NCI-H2081 (cell line): ENCODE measurements at places on chromosomes 5 and 9.

DNA sequence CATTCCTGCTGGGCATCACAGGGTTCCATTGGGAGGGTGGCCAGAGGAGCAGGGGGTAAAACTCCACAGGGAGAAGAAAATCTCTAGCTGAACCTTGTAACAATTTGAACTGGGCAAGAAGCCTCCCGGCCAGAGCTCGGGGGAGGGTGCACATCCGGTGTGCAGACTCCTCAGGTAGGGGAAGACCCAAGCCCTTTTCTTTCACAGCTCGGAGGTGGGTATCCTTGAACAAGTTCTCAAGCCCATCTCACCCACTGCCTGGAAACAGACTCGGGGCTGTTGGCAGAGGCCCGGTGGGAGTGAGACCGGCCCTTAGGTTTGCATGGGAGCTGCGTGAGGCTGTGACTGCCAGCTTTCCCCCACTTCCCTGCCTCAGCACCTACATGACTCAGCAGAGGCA lies 111.5 kb upstream of the IL7R start:
- no peak for DNase-seq

GRCh38 chr9:15286161-15286821 lies 20.7 kb downstream of the TTC39B start:
- DNase-seq: no peak

DNA sequence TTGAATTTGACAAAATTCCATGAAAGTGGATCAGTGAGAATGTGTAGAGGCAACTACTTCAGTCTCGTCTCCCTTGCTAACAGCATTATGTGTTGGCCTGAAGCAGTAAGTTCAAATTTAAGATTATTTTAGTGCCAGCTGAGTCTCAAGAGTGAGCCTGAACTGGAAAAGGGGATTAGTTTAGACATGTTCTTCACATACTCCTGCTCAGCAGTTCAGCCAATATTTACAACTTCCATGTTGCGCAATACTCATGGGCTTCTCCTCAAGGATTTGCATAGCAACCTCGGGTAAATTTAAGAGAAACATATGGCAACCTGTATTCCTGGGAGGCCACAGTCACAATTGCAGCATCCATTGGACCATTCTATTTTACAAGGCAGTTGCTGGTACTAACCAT lies 553.8 kb downstream of the PTPRD start:
- DNase-seq: no peak

GRCh38 chr9:136010615-136011361 lies 49.6 kb upstream of the UBAC1 start:
- DNase-seq: no peak

DNA sequence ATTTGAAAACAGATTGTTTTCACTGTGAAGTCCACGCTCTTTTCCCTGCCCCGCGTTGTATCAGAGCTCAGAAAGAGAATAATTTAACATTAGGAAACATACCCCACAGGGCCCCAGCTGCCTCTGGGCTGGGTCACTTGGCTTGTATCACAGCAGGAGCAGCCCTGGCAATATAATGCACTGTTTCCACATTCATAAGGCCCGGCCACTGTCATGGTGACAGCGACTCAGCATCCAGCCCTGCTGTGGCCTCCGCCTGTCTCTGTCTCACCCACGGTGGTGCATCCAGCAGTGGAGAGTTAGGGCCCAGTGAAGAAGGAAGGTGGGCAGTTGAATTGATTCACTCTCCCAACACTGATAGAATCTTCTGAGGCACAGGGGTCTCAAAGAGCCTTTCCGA lies 188.9 kb downstream of the NSG2 start:
- no peak for DNase-seq

- no peak for DNase-seq
Measured at GRCh38 chr5:132134384-132134783, 60.8 kb downstream of the CSF2 start.

GRCh38 chr9:114588210-114588609 lies 641 bp downstream of the ATP6V1G1 start:
- DNase-seq: no peak

GRCh38 chr5:125660231-125660895 lies 762.8 kb upstream of the GRAMD2B start:
- no peak for DNase-seq
